ENCODE measurements at places on chromosomes 5 and 9. TPM values are rescaled to one million over a fixed set of nuclear protein-coding genes. Genes with fewer than 3 reads are reported as not detected.

Gene ZFP62
- total RNA-seq = 15.9 TPM

Gene FOXD1
- total RNA-seq = 0.19 TPM

Gene TMEM252
- total RNA-seq = not detected

Gene DMGDH
- total RNA-seq = 2.4 TPM

Gene ARL14EPL
- not detected for total RNA-seq

Gene ORM1
- total RNA-seq = not detected

Gene ESM1
- total RNA-seq = 1.2 TPM

Gene CXCL14
- 0.49 TPM for total RNA-seq

All from left ventricle myocardium inferior (tissue), 1 donor.